Natural killer cell treated with Interleukin-12 subunit alpha and Interleukin-12 subunit beta and Interleukin-15 and Interleukin-18, amount 100 ng/mL, for 72 hours (primary cell): ENCODE measurements at places on chromosomes 4 and X. TPM values are rescaled to one million over a fixed set of nuclear protein-coding genes. Genes with fewer than 3 reads are reported as not detected.

DNA sequence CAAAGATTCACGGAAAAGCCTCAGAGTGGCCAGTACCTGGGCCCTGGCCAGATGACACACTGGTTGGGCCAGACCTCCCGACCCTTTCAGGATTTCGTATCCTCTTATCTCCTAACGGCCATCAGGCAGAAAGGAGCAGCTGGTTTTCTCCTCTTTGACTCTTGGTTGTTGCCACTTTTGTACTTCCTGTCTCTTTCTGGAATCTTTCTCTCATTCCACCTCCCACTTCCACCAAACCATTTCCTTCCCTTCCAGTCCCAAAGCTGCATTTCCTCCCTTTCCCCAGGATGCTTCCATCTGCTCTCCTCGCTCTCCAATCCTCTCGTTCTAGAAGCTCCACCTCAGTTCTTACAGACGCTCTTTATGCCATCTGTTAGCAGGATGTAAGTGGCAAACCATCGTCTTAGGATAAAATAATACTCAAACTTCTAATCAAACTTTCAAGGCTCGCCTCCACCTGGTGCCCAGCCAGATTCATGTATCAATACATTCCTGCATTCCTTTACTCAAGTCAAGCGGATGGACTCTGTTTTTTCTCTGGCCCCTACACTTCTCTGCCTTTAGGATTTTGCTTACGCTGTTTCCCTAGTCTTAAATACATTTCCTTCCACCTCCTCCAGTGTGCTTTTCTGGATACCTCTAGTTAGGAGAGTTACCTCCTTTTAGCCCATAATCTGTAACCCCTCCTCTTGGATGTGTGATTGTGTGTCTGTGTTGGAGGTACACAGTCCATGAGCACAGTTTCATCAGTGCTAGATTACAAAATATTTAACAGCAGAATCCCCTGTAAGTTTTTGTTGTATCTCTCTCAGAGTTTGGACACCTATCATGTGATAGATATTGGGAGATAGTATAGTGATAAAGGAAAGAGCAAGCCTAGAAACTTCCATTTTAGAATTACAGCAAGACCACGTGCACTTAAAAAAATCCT is 70.4 kb downstream of the LDB2 start:
- no peaks in the 10 kb centered on the region for H3K36me3 ChIP-seq
- DNase-seq, result no peak
- peaks cover 7% of the 10 kb centered on the region for H3K4me1 ChIP-seq
- H3K4me3 ChIP-seq, result no peak overlapping the region
- H3K27ac ChIP-seq, result no peak overlapping the region
- no peaks in the 10 kb centered on the region for H3K27me3 ChIP-seq

GRCh38 chr4:185810746-185811508 is 1.1 kb downstream of the SORBS2 start:
- no peaks in the 10 kb centered on the region for H3K36me3 ChIP-seq
- H3K27me3 ChIP-seq, result peaks cover 27% of the 10 kb centered on the region

SHISA3 gene
- not detected for total RNA-seq

UXT gene
- total RNA-seq, result 113 TPM

EMD gene
- total RNA-seq, result 61.9 TPM

DNA sequence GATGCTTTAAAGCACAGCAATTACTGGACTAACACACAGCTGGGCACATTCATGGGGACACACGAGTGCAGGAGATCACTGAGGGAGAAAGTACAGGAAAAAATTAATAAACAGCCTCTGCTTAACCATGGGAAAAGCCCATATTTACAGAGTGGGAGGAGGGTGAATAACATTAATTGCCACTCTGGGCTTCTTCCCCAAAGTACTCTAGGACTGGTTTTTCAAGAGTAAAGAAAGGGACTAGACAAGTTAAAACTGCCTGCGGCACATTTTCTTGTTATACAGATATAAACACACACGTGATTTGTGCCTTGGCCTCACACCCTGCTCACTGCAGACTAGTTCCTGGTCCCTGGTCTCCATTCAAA is 179.7 kb upstream of the TET2 start:
- H3K4me1 ChIP-seq, result peaks cover 31% of the 10 kb centered on the region
- H3K36me3 ChIP-seq, result peaks cover 23% of the 10 kb centered on the region
- H3K27ac ChIP-seq, result peak overlapping the region; percentile 92
- no peak for DNase-seq

CXCL6 gene
- total RNA-seq, result not detected

DNA sequence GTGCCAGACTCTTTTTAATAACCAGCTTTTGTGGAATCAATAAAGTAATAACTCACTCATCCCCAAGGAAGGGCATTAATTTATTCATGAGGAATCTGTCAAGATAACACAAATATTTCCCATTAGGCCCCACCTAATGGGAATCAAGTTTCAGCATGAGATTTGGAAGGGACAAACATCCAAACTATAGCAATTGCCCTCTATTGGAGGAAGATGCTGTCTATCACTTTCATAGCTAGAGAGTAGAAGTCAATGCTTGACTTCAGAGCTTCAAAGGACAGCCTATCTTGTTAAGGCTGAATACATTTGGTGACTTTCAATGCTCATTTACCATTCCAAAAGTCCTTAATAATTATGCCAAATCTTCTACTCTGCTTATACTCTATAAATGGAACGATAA is 84.9 kb upstream of the ATOH1 start:
- H3K27me3 ChIP-seq, result no peaks in the 10 kb centered on the region
- no peak overlapping the region for H3K4me3 ChIP-seq
- H3K27ac ChIP-seq, result no peak overlapping the region
- no peaks in the 10 kb centered on the region for H3K36me3 ChIP-seq

- H3K27me3 ChIP-seq, result no peaks in the 10 kb centered on the region
- H3K4me3 ChIP-seq, result no peak overlapping the region
- no peak overlapping the region for H3K27ac ChIP-seq
- H3K4me1 ChIP-seq, result peaks cover 8% of the 10 kb centered on the region
- no peak for DNase-seq
- no peaks in the 10 kb centered on the region for H3K36me3 ChIP-seq
Measured at GRCh38 chr4:14837860-14838259, 164.4 kb upstream of the CPEB2 start.

GRCh38 chrX:20067709-20068561 is 48.8 kb downstream of the MAP7D2 start:
- no peaks in the 10 kb centered on the region for H3K4me1 ChIP-seq
- H3K36me3 ChIP-seq, result no peaks in the 10 kb centered on the region
- DNase-seq, result no peak

GRCh38 chr4:126023896-126024295 is 709.1 kb downstream of the FAT4 start:
- DNase-seq, result no peak
- peaks cover 2% of the 10 kb centered on the region for H3K36me3 ChIP-seq
- no peak overlapping the region for H3K27ac ChIP-seq
- H3K27me3 ChIP-seq, result no peaks in the 10 kb centered on the region
- no peak overlapping the region for H3K4me3 ChIP-seq

DNA sequence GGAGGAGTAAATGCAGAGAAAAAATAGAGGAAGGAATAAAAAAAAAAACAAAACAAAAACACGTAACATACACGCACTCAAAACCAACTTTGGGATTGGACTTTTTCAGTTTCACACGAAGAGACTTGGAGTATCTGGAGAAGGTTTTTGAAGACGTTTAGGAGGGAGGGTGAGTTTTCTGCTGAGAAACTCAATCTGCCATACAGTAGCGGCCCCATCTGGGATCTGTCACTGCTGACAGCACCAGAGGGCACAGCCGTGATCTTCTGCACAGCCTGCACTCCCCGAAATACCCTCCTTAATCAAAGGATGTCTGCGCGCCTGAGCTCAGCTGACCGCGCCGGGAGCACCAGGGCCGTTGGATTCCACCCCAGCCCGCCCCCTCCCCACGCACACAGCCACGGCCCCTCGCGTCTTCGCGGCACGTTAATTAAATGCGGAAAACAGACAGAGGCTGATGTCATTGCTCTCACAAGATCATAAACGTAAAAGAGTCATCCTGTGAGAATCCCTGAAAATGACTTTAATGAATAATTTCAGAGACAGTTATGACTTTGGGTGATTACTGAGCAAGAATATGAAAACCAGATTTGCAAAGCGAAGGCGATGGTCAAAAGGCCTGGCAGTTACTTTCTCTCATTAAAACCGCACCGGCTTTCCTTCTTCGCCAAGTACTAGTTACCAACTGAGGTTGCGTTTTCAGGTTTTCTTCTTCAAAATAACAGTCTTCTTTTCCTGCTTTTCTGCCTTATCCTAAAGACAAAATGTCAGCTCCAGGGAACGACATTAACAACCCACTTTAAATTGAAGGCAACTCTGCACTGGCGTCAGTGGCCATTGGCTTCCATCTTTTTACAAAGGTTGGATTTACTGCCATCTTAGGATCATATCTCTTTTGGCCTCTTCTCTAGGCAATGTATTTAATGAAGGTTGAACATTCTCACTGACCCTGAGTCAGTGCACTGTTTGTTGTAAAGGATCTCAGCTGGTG is 10.6 kb downstream of the HAND2 start:
- no peaks in the 10 kb centered on the region for H3K4me1 ChIP-seq
- H3K27me3 ChIP-seq, result peaks cover 66% of the 10 kb centered on the region
- no peak for DNase-seq
- peaks cover 6% of the 10 kb centered on the region for H3K36me3 ChIP-seq

DNA sequence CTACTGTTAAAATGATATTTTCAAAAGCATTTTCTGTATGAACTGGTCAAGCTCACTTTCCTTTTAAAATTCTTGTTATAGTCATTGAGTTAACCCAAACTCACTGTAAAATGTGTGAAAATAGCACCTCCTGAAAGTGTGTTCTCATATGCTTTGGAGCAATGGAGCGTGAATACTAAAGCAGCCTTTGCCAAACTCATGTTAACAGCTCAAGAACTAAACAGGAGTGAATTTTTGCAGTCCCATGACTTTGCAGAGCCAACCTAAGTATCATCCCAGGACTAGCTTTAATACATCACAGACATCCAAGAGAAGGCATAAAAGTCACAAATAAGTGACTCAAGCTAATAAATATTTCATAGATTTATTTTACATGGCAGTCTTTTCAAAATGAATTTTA is 2.3 kb downstream of the AMMECR1 start:
- H3K4me1 ChIP-seq, result peaks cover 31% of the 10 kb centered on the region
- no peaks in the 10 kb centered on the region for H3K27me3 ChIP-seq
- no peaks in the 10 kb centered on the region for H3K36me3 ChIP-seq
- peak overlapping the region; percentile 91 for H3K4me3 ChIP-seq

FGG gene
- not detected for total RNA-seq

- peaks cover 91% of the 10 kb centered on the region for H3K4me1 ChIP-seq
- H3K4me3 ChIP-seq, result peak overlapping the region; percentile 77
- peak; percentile 83 for DNase-seq
- peaks cover 23% of the 10 kb centered on the region for H3K36me3 ChIP-seq
- no peaks in the 10 kb centered on the region for H3K27me3 ChIP-seq
Measured at GRCh38 chr4:10106421-10107039, 10.1 kb downstream of the WDR1 start.

DNA sequence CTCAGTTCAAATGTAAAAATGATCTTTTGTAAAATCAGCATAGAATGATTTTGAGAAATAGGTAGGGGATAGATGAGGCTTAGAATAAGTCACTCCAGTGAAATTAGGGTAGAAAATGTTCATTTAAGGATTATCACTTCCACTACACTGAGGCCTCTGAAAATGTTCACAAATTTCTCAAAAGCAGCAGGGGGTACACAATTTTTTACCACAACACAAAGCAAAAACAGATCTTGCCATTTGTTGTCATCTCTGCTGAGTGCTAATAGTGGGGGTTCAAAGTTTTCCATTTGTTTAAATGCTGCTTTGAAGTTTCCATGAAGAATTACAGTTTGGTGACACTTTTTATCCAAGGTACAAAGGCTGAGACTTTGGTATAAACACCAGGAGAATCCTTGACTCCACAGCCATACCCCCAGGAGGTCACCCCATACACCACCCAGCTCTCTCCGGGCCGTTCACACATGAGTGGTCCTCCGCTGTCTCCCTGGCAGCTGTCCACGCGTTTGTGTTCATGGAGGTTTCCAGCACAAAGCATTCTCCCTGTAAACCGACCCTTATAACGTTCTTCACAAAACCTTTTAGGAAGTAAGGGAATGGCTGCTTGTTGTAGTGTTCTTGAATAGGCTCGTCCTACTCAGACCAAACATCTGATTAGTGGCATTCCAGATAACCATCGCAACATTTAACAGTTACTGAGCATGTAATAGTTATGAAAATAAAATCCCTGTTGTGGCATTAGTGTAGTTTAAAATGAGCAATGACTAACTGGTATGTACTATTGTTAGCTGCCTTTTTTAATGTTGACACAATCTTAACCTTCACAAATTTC is 71.0 kb downstream of the PRSS12 start:
- peaks cover 20% of the 10 kb centered on the region for H3K36me3 ChIP-seq
- peaks cover 35% of the 10 kb centered on the region for H3K4me1 ChIP-seq
- DNase-seq, result no peak
- peak overlapping the region; percentile 98 for H3K27ac ChIP-seq
- H3K27me3 ChIP-seq, result no peaks in the 10 kb centered on the region

DNA sequence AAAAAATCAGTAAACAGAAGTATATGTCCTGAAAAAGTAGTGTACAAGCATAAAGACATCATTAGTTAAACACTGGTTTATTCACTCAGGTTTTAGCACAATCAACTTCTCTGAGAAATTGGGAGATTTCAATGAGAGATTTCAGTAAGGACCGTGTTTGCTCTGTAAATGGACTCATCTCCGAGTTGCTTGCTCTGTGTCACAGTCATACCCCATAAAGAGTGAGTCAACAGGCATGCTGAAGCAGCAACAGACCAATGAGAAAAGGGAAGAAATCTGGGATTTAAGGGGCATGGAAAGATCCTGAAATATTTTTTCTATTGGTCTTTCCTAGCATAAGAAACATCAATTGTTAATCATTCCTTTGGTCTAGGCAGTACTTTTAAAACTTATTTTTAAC is 4.7 kb downstream of the GLUD2 start:
- H3K36me3 ChIP-seq, result no peaks in the 10 kb centered on the region
- H3K4me1 ChIP-seq, result no peaks in the 10 kb centered on the region
- H3K27ac ChIP-seq, result no peak overlapping the region

GRCh38 chr4:128468123-128468989 is 180.7 kb upstream of the PGRMC2 start:
- no peak overlapping the region for H3K4me3 ChIP-seq
- H3K4me1 ChIP-seq, result no peaks in the 10 kb centered on the region
- H3K27me3 ChIP-seq, result peaks cover 2% of the 10 kb centered on the region
- H3K27ac ChIP-seq, result no peak overlapping the region
- DNase-seq, result no peak
- H3K36me3 ChIP-seq, result no peaks in the 10 kb centered on the region

DNA sequence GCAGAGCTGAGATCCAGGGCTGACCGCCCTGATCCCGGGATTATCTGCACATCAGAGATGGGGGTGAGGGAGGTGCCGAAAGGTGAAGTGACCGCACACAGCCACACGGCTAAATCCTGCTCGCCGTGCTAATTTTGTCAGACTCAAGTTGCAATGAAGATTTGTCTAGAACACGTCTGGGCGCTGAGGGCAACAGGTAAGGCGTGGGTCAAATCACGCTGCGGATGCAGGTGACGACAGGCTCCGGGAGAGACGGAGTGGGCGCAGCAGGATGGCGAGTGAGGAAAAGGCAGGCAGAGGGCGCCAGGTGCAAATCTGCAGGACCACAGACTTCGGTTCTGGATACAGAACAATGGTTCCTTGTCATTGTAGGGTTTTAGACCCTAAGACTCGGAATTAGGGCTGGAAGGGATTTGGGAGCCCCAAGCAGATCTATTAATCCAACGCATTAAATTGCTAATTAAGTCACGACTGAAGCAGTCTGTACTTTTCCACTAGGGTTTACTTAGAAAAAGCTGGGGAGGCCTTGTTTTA is 1.9 kb upstream of the TBC1D14 start:
- H3K27ac ChIP-seq, result no peak overlapping the region
- peak overlapping the region; percentile 26 for H3K4me3 ChIP-seq
- H3K4me1 ChIP-seq, result peaks cover 31% of the 10 kb centered on the region
- H3K27me3 ChIP-seq, result peaks cover 4% of the 10 kb centered on the region
- H3K36me3 ChIP-seq, result no peaks in the 10 kb centered on the region
- DNase-seq, result no peak
